Heart right ventricle (tissue), 16 donors: ENCODE measurements at places on chromosomes 16 and 17. TPM values are rescaled to one million over a fixed set of nuclear protein-coding genes. Genes with fewer than 3 reads are reported as not detected.

The SALL1 gene
- not detected for total RNA-seq

The JPH3 gene
- total RNA-seq = not detected

The KIF2B gene
- total RNA-seq = not detected

The ARHGAP23 gene
- 78.4 TPM for total RNA-seq

The NPIPB6 gene
- total RNA-seq = not detected

The CASKIN1 gene
- 0.70 TPM for total RNA-seq

The AHSP gene
- total RNA-seq = not detected

The VAT1L gene
- 56.1 TPM for total RNA-seq

The MAP1LC3B gene
- 123 TPM for total RNA-seq

The TVP23C gene
- total RNA-seq = 5.6 TPM

The CACNG3 gene
- total RNA-seq = not detected

The TBC1D3 gene
- 2.8 TPM for total RNA-seq

The NUDT7 gene
- total RNA-seq = 33.5 TPM

The CDH8 gene
- not detected for total RNA-seq

The TNS4 gene
- total RNA-seq = not detected

The KRTAP4-4 gene
- not detected for total RNA-seq

The SLC5A2 gene
- not detected for total RNA-seq

The PSMD11 gene
- 79.4 TPM for total RNA-seq

The KRT39 gene
- not detected for total RNA-seq

The MMP15 gene
- 88.4 TPM for total RNA-seq

The KRTAP9-2 gene
- not detected for total RNA-seq

The CCDC200 gene
- not detected for total RNA-seq

The WFDC1 gene
- 0.75 TPM for total RNA-seq
